Glutamatergic neuron (in vitro differentiated cells): ENCODE measurements at places on chromosomes 1 and 21. TPM values are rescaled to one million over a fixed set of nuclear protein-coding genes. Genes with fewer than 3 reads are reported as not detected.

The FAM110D gene
- total RNA-seq = 0.25 TPM

The HTR6 gene
- not detected for total RNA-seq

The PLPPR5 gene
- total RNA-seq = 2.0 TPM

DNA sequence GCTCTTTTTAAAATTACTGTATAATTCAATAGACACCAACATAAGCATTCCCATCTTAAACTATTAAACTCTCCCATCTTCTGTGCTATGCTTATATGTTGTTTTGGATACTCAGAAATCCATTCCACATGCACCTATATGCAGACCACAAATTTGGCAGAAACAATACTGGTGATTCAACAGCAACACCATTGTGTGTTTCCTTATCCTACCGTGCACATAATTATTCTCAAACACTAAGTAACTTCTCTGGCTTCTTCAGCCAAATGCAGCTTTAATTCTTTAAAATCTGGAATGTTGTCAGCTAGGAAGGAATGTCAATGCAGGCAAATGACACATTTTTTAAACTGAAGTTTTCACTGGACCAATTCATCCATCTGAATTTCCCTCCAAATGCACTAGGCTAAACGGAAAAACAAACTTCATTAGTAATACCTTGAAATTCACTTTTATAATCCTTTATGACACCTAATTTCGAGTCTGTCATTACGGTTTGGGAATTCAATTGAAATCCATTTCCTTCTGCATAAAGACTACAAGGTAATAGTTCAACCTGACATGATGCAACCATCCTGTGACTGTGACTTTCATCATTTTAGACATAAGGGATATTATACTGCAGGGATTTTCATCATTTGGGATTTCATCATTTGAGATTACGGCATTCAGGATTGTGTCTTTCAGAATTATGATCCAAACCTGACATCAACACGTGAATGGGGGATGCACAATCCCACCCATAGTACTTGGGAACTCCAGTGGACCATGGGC is 308.5 kb downstream of the LTN1 start:
- no peak for DNase-seq

GRCh38 chr1:10514490-10515235 is 39.9 kb downstream of the PEX14 start:
- no peak for DNase-seq

DNA sequence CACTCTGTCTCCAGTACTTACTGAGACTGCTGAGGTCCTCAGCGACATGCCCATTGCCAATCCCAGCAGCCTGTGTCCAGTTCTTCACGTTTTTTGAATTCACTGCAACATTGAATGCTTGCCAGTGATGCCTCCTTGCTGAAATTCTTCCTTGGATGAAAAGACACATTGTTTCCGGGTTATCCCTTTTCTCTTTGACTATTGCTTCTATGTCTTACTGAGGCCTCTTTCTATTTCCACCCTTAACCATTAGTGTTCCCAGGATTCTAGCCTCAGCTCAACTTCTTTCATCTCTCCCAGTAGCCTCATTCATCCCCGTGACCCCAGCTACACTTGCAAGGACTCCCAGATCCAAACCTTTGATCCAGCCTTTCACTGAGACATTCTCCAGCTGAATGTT is 46.5 kb upstream of the KIF26B start:
- no peak for DNase-seq
